ENCODE measurements at places on chromosomes 16 and 17.

GRCh38 chr17:16473044-16474011 lies 18.7 kb downstream of the LRRC75A start:
- DNase-seq = no peak

DNA sequence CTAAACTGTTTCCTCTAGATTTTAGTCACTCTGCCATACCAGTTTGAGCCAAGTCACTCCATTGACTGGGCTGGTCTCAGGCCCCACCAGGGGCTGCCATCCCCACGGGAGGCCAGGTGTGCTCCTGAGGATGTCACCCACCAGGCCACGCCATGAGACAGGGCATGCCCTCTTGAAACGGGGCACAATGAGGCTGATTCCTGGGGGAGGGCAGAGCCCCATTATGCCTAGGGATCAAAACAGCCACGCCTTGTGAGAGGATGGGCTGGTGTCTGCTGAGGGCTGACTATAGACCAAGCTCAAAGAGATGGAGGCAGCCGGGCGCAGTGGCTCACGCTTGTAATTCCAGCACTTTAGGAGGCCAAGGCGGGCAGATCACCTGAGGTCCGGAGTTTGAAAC lies 21.5 kb downstream of the GINS2 start:
- DNase-seq = no peak

GRCh38 chr17:45021607-45022287 lies 29.7 kb downstream of the DCAKD start:
- peak; percentile 41 for DNase-seq

DNA sequence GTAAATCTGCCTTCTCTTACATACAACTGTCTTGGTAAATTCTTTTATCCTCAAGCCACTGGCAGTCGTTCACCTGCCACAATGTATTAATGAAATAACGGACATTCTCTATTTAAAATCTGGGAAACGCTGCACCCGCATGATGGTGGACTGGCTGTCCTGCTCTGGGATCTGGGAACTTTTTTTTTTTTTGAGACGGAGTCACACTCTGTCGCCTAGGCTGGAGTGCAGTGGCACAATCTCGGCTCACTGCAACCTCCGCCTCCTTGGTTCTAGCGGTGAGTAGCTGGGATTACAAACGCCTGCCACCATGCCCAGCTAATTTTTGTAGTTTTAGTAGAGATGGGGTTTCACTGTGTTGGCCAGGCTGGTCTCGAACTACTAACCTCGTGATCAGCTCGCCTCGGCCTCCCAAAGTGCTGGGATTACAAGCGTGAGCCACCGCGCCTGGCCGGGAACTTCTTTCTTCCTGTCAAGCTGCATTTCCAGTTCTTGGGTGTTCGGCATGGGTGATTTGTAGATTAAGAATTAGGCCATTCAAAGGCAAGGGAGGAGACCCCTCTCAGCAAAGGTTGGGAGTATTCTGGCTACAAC lies 28.3 kb downstream of the PRDM7 start:
- DNase-seq = no peak

DNA sequence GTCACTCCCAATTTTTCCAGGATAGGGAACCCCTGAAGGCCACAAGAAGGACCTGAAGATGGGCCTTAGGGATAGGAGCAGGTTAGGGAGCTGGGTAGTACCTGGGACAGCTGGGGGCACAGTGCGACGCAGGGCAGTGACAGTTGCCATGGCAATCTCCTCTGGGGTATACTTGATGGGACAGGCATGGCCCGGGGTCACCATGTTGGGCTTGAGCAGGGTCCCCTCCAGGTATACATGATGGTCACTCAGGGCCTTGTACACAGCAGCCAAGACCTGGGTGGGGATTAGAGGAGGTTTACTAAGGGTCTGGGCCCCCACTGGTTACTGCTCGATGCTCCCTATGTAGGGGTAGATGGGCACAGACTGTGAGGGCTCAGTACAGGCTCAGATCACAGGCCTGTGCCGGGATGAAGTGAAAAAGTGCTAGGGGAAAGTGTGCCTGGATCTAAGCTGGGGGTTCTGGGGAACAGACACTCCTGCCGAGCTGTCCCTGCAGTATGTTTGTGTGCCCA lies 2.7 kb downstream of the ALDOC start:
- no peak for DNase-seq

- DNase-seq = peak; percentile 40
Measured at GRCh38 chr16:48158296-48158695, 2.5 kb upstream of the ABCC12 start.

DNA sequence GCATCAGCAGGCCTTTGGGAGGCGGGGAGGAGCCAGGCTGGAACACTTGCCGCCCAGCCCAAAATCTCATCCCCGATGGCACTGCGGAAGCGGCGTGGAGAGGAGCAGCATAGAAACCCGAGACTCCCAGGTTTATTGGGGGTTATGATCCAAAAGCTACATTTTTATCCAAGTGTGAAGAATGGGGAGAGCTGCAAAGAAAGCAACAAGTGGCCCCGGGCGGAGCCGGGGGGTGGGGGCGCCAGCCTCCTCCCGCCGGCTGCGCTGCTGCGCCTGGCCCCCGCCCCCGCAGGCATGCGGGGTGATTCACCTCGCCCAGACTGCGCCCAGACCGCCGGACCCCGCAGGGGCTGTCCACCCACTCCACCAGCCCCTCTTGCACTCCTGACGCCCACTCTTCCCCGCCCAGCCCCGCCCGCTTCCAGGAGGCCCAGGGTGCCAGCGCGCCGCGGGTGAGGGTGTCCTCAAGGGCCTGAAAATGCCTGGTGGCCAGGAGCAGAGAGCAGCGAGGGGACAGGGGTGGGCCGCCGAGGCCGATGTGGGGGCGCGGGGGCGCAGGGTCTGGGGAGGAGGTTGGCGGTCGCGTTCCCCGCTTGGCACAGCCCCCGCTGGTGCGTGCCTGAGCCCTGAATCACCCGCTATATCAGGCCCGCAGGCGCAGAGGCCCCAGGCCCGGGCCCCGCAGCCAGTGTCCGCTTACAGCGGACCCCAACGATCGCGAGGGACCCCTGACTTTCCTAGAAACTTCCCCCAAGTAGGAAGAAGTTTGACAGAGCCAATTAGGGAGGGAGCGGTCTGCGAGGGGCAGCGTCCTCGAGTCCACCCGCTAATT lies 1.3 kb downstream of the CAVIN1 start:
- DNase-seq = no peak

DNA sequence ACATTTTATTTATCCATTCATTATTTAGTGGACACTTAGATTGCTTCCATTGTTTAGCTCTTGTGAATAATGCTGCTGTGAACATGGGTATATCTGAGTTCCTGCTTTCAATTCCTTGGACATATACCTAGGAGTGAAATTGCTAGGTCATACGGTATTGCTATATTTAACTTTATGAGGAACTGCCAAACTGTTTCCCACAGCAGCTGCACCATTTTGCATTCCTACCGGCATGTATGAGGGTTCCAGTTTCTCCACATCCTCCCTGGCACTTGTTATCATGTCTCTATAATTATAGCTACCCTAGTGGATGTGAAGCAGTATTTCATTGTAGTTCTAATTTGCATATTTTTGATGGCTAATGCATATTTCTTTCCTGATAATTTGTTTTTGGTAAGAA lies 23.7 kb upstream of the DRG2 start:
- DNase-seq = peak; percentile 23

DNA sequence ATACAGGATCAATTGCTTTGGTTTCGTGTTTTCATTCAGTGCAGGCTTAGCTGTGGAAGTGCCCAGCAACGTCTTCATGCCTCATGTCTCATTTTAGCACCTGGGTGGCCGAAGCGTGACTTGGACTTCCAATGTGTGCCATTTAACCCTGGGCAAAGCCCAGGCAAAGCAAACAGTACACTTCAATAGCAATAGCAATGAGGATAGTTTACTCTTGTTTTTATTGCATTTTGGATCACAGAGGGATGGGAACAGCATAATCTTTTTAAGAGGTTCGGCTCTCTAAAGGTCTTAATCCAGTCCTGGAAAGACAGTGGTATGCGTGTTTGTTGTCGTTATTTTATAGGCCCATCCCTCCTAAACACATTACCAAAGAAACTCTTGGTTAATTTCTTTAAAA lies 86.2 kb downstream of the HS3ST3B1 start:
- no peak for DNase-seq

- peak; percentile 76 for DNase-seq
Measured at GRCh38 chr16:9389543-9390207, 298.2 kb downstream of the HAPSTR1 start.

Data from MV-4-11 (cell line).